ENCODE measurements at places on chromosomes 2 and 18.

DNA sequence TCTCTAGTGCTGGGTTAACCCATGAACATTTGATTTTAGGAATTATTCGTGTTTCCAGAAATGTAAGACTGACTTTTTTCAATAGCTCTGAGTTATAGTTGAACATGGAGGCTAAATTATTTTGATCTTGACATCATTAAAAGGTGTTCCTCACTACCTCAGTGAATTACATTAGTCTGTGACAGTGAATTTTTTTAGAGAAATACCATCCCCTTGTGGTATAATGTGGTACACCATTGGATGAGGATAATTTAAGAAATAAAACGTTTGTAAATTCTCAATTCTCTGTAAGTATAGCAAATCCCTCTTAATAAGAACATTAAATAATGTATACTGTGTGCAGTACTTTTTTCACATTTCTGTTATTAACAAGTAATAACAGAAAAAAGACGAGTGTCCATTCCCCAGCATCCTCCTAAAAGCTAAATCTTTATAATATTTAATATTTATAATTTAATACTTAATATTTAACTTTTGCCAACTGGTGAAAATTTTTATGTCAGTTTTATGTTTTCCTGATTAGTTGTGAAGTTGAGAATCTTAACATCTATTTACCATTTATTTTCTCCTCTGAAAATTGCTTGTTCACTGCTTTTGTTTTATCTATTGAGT is 70.3 kb upstream of the CWC22 start:
- peak; percentile 25 for DNase-seq

GRCh38 chr2:28683100-28683706 is 68.4 kb upstream of the PPP1CB start:
- peak; percentile 72 for DNase-seq

GRCh38 chr2:844715-845114 is 105.9 kb upstream of the SNTG2 start:
- no peak for DNase-seq

DNA sequence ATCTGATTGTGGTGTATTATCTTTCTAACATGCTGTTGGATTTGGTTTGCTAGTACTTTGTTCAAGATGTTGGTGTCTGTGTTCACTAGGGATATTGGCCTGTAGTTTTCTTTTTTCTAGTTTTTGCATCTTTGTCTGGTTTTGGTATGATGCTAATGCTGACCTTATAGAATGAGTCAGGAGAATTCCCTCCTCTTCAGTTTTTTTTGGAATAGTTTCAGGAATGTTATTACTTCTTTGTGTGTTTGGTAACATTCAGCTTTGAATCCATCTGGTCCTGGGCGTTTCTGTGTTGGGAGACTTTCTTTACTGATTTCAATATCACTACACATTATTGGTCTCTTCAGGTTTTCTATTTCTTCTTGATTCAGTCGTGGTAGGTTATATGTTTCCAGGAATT is 124.2 kb upstream of the EPB41L5 start:
- DNase-seq, result no peak

DNA sequence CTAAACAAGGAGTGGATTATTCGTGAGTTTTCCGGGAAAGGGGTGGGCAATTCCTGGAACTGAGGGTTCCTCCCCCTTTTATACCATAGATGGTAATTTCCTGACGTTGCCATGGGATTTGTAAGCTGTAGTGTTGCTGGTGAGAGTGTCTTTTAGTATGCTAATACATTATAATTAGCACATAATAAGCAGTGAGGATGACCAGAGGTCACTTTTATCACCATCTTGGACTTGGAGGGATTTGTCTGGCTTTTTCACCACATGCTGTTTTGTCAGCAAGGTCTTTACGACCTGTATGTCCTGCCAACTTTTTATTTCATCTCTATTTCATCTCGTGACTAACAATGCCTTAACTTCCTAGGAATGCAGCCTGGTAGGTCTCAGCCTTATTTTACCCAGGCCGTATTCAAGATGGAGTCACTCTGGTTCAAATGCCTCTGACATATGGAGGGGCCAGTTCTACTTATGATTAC is 124.8 kb upstream of the B3GNT2 start:
- DNase-seq, result no peak

DNA sequence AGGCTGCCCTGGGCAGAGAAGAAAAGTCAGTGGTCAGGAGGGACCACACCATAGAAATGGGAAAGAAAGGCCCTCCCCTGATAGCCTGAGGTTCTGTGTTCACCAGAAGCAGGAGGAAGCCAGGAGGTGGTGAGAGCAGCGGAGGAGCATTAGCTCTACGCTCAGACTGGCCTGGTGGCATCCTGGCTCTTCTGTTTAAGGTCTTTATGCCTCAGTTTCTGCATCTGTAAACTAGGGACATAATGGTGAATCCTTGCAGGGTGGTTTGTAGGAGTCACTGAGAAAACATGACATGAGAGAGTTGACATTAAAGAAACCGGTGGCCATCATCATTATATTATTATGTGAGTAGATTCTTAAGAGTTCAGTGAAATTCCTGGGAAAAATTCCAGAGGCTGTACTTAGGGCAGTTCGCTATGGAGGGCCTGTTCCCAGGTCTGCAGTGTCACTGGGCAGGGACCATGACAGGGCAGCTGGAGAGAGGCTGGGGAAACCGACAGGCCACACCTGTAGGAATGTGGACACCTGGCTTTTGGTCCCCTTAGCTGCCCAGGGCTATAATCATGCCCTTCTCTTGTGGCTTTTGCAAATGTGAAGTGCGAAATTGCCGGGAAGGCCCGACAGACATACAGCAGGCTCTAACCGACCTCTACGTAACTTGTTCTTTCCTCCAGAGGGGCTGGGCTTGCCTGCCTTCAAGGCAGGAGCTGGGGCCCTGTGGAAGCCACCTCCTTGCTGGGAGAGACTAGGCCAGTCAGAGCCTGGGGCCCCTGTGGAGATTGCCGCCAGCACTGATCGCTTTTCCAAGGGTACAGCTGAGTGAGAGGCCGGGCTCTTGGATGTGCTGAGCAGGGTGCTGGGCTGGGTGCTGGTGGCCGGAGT is 31.0 kb downstream of the GLI2 start:
- DNase-seq, result no peak

- DNase-seq, result no peak
Observed at GRCh38 chr18:57754577-57755338, 48.4 kb downstream of the ATP8B1 start.

- DNase-seq, result no peak
Observed at GRCh38 chr2:168060986-168061750, 186.2 kb downstream of the STK39 start.

GRCh38 chr18:7456376-7456775 is 110.7 kb upstream of the PTPRM start:
- no peak for DNase-seq

DNA sequence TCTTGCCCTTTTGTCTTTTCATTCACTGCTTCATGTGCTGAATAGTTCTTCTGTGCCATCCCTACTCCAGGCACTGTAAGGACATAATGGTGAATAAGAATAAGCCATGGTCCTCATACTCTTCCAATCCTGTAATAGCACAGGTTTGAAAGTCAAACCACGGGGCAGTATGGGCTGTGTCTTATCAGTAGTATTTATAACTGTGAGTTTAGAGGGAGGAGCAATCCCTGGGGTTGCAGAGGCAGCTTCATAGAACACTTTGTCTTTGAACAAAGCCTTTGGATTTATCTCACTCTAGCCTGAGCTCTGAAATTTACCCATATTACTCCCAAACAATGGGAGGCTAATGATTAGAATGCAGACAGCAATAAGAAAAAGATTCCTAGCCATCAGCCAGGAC is 30.2 kb upstream of the ALK start:
- no peak for DNase-seq

- peak; percentile 25 for DNase-seq
Observed at GRCh38 chr2:225270861-225271260, 128.6 kb upstream of the NYAP2 start.

DNA sequence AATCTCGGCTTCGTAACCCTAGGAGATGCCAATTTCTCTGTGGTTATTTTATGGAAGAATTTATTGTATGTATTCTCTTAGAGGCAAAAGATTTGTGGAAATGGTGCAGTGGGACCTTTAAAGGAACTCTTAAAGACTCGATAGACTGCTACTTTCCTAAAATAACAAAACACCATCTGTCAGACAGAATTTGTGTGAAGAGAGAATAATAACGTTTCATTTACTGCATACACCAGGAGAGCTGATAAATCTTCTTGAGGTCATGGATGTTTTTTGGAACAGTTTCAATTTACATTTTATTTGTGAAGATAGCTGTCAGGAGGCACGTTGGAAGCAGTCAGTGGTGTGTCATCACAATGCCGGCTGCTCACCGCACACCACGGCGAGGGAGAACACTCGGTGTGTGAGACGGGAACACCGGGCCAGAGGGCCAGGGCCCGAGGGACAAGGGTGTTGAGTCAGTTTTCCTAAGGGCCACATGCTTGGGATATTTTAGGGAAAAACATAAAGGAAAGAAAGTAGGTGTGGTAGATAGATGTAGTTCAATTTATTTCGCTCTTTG is 1681.0 kb upstream of the DDX18 start:
- no peak for DNase-seq

DNA sequence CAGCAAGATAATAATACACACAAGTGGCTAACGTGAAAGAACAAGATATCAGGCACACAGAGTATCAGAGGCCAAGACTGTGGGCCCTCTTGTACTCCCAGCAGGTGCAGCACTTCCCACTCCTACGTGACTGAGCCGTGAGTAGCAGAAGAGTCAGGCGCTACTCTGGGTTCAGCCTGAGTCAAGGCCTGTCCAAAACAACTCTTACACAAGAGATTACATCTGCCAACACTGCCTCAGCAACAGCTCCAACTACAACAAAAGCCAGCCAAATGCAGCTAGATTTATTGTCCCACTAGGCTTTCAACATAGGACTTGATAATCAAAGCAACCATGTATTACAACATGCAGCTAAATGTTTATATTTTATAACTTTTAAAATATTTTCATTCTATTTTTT is 56.2 kb downstream of the ITSN2 start:
- peak; percentile 59 for DNase-seq

DNA sequence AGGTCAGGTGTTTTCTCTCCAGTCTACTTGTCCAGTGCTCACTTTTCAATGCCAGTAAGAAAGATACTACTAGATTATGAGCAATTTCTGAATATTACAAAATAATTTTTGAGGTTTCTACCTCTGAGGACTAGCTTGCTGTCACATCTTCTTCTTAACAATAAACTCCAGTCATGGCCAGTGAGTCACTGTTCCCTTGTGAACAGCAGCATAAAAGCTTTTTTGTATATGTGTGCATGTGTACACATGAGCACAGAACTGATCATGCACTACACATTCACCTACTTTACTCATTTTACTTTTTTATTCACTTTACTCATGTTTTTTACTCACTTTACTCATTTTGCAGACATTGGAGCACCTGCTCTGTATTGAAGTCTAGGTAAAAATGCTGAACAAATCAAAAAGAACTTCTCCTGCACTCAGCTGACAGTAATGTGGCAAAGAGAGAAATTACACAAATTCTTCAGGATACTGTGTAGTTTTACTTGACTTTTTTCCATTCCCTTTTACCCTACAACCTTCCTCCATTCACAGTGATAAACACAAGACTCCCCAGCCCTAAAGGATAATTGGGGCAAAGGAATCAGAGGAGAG is 28.0 kb downstream of the ST6GAL2 start:
- no peak for DNase-seq

DNA sequence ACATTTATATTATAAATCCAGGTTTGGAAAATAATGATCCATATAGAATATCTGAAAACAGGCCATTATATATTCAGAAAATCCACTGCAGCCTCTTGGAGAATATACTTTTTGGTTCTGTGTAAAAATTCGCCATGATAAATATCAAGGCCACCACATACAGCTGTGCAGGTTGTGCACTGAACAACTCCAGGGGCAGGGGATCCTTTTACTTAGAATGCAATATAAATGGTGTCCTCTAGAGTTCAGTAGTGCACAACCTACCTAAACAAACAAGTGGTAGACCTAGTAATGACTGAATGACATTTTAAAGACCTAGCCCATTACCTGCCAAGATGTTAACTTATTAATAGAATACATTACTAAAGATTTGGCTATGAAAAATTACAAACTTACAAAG is 22.4 kb downstream of the MOGAT1 start:
- no peak for DNase-seq

GRCh38 chr18:2559249-2559648 is 12.1 kb downstream of the METTL4 start:
- DNase-seq, result no peak

GRCh38 chr18:65372904-65373303 is 377.9 kb upstream of the CDH7 start:
- DNase-seq, result no peak

GRCh38 chr18:31648966-31649429 is 35.4 kb downstream of the B4GALT6 start:
- DNase-seq, result no peak

DNA sequence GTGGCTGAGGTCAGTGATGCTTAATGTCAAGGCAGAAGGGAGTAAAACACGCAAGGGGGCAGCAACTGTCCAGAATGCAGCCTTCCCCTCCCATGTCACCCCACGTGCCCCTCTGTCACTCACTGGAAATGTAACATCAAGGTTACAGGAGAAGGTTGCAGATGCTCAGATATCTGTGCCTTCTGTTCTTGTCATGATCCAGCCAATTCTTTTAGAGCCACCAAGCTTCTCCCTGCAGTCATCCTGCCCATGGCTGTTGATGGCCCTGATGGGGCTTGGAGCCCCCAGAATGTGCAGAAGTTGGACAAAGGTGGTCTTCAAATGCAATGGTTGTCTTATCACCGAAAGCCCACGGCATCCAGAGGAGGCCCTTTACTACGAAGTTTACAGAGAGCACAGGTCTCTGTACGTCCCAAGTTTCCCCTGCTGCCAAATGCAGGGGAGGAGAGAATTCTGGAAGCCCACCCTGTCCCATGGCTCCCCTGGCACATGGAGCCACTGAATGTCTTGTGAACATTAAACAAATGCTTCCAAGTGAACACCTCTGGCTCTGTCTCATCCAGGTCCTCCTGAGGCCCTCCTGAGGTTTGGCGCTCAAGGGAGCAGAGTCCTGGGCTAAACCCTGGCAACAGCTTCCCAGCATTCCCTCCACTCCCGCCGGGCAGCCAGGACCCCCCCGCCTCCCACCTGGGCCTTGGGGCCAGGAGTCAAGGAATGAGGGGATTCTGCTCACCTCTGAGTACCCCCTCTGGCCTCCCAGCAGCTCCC is 4.5 kb upstream of the GPR55 start:
- no peak for DNase-seq

- DNase-seq, result no peak
Observed at GRCh38 chr18:36539674-36540231, 242.2 kb downstream of the FHOD3 start.

Data from LNCaP clone FGC (cell line).